ENCODE measurements at places on chromosomes 2 and 18.

- peaks cover 26% of the 10 kb centered on the region for H3K4me1 ChIP-seq
- no peak for DNase-seq
- H3K27ac ChIP-seq, result no peak overlapping the region
- no peaks in the 10 kb centered on the region for H3K27me3 ChIP-seq
- H3K4me3 ChIP-seq, result no peak overlapping the region
- H3K36me3 ChIP-seq, result no peaks in the 10 kb centered on the region
Measured at GRCh38 chr2:128302011-128302743, 16.5 kb downstream of the HS6ST1 start.

- no peak for DNase-seq
- H3K4me3 ChIP-seq, result no peak overlapping the region
- no peaks in the 10 kb centered on the region for H3K36me3 ChIP-seq
- H3K4me1 ChIP-seq, result no peaks in the 10 kb centered on the region
- H3K27ac ChIP-seq, result no peak overlapping the region
Measured at GRCh38 chr2:78035804-78036203, 513.6 kb upstream of the LRRTM4 start.

DNA sequence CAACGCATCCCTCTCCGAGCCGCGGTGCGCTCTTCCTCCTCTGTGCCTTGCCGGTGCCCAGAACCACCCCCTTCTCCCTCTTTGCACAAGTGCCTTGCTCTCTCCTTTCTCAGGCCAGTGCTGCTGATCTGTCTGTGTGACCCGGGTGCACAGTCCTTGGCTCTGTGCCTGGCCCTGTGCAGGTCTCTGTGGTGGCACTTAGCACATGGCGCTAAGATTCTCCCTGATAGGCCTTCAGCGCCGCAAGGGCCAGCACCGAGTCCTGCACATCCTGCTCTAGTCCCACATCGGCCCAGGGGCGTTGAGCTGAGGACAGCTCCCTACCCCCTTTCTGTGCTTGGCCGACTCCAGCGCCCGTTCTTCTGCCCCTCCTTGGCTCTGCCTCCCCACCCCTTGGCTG, 136.1 kb downstream of the NEDD4L start:
- no peak overlapping the region for H3K27ac ChIP-seq
- H3K4me3 ChIP-seq, result no peak overlapping the region
- DNase-seq, result no peak

GRCh38 chr2:109321570-109321969, 192.6 kb downstream of the SH3RF3 start:
- H3K36me3 ChIP-seq, result no peaks in the 10 kb centered on the region
- H3K4me1 ChIP-seq, result no peaks in the 10 kb centered on the region
- no peaks in the 10 kb centered on the region for H3K27me3 ChIP-seq
- no peak overlapping the region for H3K27ac ChIP-seq
- H3K4me3 ChIP-seq, result no peak overlapping the region

GRCh38 chr2:231920366-231920765, 5.8 kb downstream of the NPPC start:
- H3K27ac ChIP-seq, result no peak overlapping the region
- H3K4me1 ChIP-seq, result peaks cover 2% of the 10 kb centered on the region
- no peak overlapping the region for H3K4me3 ChIP-seq
- DNase-seq, result no peak

- no peak for DNase-seq
- H3K4me1 ChIP-seq, result peaks cover 3% of the 10 kb centered on the region
- no peaks in the 10 kb centered on the region for H3K36me3 ChIP-seq
- no peak overlapping the region for H3K27ac ChIP-seq
Measured at GRCh38 chr2:113709022-113709421, 47.4 kb downstream of the SLC35F5 start.

DNA sequence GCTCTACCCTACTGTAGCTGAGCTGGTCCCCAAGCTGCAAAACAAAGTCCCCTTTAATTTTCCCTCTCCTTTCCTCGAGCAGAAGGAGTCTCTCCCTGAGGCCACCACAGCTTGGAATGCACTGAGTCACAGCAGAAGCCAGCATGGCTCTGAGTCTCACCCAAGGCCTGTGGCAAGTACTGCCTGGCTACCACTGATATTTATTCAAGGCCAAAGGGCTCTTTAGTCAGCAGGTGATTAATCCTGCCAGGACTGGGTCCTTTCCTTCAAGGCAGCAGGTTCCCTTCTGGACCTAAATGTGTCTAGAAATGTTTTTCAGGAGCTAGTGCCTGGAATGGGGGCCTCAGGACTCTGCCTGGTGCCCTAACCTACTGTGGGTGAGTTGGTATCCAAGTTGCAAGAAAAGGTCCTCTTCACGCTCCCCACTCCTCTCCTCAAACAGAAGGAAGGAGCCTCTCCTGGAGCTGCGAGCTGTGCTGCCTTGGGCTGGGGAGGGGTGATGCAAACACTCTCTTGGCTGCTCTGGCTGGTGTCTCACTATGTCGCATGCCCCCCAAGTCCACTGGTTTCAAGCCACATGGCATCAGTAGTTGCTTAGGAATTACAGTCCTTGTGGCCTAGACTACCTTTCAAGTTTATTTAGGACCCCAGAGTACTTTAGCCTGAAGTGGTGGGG, 53.4 kb downstream of the CD28 start:
- no peaks in the 10 kb centered on the region for H3K4me1 ChIP-seq
- no peaks in the 10 kb centered on the region for H3K27me3 ChIP-seq
- DNase-seq, result no peak
- no peak overlapping the region for H3K27ac ChIP-seq
- no peak overlapping the region for H3K4me3 ChIP-seq

GRCh38 chr2:181613241-181613640, 43.7 kb downstream of the CERKL start:
- H3K4me1 ChIP-seq, result no peaks in the 10 kb centered on the region
- H3K36me3 ChIP-seq, result no peaks in the 10 kb centered on the region
- no peak overlapping the region for H3K27ac ChIP-seq
- no peak for DNase-seq
- no peaks in the 10 kb centered on the region for H3K27me3 ChIP-seq

- H3K4me1 ChIP-seq, result peaks cover 2% of the 10 kb centered on the region
- H3K27ac ChIP-seq, result no peak overlapping the region
- no peak for DNase-seq
Measured at GRCh38 chr18:34514957-34515356, 195.1 kb upstream of the DTNA start.

DNA sequence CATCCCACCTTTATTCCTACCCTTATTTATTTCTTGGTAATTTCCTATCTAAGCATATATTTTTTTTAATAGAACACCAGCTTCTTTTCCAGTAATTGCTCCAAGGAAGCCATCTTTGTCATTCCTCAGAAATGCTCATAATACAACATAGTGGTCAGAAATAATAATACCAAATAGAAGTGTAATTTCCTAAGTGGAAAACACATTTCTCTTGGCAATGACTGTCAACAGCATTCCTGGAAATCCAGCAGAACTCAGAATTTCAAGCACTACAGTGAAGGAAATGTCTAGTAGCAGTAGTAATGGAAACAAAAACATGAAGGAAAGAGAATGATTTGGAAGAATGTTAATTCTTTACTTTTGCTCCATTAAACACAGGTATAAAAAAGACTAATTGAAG, 56.6 kb downstream of the GDF7 start:
- no peak overlapping the region for H3K27ac ChIP-seq
- no peaks in the 10 kb centered on the region for H3K27me3 ChIP-seq
- no peaks in the 10 kb centered on the region for H3K4me1 ChIP-seq

- H3K27ac ChIP-seq, result no peak overlapping the region
- H3K4me3 ChIP-seq, result no peak overlapping the region
- H3K27me3 ChIP-seq, result no peaks in the 10 kb centered on the region
- no peaks in the 10 kb centered on the region for H3K4me1 ChIP-seq
Measured at GRCh38 chr2:23460228-23460627, 75.2 kb downstream of the KLHL29 start.

DNA sequence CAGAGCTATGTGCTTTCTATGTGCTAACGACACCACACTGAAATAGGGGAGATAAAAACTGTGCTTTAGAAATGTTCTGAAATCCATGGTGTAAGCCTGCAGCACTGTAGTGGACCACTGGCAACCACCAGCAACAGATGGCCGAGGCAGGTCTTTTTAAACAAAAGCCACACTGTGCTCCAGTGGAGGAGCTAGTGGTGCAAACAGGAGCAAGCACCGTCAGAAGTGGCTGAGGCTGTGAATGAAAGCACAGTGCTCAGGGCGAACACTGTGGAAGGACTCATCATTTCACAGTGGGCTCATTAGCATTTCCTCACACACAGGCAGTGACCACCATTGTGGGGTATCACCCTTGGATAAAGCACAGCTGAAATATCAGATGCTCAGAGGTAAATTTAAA, 22.9 kb upstream of the MTX2 start:
- no peak overlapping the region for H3K4me3 ChIP-seq
- H3K27ac ChIP-seq, result no peak overlapping the region
- DNase-seq, result no peak
- H3K4me1 ChIP-seq, result no peaks in the 10 kb centered on the region

DNA sequence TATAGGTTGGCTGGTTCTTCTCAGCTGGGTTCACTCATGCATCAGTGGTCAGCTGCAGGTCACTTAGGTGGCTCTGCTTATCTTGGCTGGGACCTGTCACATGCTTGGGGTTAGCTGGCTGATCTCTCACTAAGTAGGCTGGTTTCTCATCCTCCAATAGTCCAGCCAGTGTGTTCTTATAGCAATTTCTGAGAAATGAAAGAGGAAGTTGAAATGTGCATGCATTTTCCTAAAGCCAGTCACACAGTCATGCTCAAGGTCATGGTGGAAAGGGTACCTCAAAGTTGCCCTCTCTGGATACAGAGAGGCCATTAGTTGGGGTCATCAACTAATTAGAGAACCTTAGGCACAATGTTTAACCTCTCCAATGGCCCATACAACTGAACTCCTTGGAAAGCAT, 64.4 kb downstream of the KLHL29 start:
- no peak for DNase-seq
- H3K27me3 ChIP-seq, result no peaks in the 10 kb centered on the region
- H3K36me3 ChIP-seq, result no peaks in the 10 kb centered on the region
